NCI-H187 (cell line): ENCODE measurements at places on chromosomes 1 and 21.

DNA sequence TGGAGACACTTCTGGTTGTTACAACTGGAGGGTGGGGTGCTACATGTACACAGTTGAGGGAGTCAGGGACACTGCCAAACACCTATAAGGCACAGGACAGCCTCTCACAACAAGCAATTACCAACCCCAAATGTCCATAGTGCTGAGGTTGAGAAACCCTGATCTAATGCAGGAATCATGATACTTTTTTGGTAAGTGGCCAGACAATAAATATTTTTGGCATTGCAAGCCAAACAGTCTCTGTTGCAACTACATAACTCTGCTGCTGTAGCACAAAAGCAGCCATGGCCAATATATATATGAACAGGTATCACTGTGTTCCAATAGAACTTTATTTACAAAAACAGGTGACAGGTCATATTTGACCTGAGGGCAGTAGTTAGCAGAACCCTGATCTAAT lies 177.5 kb downstream of the ASTN1 start:
- DNase-seq = no peak

DNA sequence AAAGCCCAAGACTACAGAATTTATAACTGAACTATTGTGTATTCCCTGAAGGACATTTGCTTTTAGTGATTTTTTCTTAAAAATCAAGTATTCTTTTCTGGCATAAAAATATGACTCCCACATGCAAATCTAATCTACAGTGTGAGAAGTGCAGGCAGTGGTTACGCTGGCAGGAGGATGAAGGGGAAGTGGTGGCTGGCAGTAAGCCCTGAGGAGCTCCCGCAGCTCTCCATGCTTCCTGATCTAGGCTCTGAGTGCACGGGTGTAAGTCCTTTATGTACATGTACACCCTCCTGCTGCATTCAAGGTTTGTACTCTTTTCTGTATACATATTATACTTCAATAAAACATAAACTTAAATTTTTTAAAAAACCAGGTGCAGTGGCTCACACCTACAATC lies 67.5 kb upstream of the PRDX6 start:
- no peak for DNase-seq

DNA sequence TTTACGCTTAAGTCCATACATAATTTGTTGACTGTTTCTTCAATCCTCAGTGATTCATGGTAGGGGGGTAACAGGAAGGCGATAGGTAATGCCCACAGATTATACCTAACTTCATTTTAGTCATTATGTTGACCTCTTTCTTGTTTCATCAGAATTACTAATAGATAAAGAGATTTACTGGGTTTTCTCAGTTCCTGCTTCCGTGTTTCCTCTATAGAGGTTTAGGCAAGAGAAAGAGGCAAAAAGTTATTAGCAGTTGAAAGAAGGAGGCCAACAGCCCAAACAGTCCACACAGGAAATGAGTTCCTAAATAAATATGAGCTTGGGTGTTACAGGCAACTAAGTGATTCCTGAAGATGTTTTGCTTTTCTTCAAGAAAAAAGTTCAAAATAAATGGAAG lies 17.9 kb upstream of the CLCA1 start:
- DNase-seq = no peak

GRCh38 chr1:10744654-10745238 lies 51.7 kb downstream of the CASZ1 start:
- DNase-seq = no peak

DNA sequence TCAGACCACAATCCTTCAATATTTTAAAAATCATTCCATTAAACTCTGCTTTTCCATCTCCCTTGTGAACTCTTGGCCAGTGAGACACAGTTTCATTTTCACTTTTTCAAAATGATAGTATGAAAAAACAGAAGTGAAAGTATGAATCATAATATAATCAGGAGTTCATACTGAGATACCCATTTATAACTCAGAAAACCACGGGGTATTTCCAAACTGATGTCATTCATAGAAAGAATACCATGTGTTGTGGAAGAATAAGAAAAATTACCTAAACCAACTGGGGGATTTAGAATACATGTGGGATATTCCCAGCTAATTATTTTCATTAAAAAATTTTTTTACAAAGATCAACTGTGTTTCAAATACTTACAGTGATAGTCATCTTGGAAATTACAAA lies 149.9 kb downstream of the MRPL39 start:
- DNase-seq = no peak

- no peak for DNase-seq
These were observed 6.8 kb upstream of the TADA1 start for GRCh38 chr1:166882893-166883292.

DNA sequence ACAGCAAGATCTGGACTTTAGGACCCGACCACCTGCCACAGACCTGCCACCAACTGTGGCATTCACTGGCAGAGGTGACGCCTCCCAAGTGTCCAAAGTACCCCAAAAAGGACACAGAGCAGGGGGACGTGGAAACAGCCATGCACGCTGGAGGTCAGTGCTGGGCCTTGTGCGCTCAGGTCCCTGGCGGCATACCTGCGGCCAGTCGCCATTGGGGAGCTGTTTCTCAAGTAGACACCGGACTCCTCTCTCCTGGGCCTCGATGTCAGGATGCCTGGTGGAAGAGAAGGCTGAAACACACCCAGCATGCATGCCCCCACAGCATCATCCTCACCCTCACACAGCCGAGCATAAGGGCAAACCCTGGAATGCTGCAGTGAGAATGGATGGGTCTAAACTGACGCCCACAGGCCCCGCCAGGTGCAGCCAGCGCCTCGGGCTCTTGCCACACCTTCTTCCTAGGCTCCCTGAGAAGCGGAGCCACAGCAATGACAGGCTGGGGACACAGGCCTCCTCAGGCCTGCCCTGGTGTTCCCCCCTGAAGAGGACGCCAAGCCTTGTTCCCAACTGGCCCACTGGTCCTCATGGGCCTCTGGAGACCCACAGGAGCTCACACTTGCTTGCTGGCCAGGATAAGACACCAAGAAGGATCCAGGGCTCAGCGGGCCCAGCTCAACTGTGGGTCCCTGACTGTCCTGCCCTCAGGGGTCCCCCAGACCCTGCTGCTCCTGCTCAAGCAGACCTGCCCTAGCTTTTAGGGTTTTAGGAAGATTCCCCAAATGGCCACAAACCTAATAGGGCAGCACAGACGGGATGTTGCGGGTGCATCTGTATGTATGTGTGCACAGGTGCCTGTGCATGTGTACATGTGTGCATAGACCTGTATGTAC lies 7.7 kb upstream of the SPATC1L start:
- no peak for DNase-seq

GRCh38 chr1:1264026-1264425 lies 9.6 kb downstream of the UBE2J2 start:
- no peak for DNase-seq

- DNase-seq = no peak
These were observed 31.5 kb upstream of the C1orf198 start for GRCh38 chr1:230899841-230900251.

DNA sequence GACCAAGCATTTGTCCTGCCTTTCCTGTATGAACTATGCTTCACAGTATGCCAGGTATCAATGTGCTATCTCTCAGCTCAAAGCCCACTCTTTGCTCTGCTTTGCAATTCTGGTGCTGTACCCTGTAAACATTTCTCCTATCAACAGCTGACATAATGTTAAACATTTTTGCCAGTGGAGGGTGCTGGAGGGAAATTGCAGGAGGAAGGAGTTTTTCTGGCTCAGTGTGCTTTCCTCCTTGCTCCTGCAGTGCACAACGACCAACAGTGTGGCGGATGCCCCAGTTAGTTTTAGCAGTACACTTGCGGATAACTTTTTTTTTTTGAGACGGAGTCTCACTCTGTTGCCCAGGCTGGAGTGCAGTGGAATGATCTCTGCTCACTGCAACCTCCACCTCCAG lies 67.1 kb upstream of the PTGFRN start:
- no peak for DNase-seq

DNA sequence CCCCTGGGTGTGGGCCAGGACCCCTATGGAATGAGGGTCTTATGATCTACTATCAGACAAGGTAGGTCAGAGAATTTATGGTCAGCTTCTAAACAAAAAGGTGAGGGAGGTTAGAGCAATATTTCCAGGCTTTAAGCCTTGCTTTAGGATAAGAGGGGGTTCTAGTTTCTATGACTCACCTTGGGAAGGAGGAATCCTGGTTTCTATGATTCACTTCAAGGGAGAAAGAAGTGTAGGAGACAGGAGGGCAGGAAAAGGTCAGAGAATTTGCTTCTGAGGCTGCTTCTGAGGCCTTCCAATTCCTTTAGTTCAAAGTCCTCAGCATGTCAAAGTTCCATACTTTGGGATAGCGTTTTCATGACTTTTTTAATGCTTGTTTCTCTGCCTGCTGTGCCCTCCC lies 35.2 kb downstream of the RGL1 start:
- DNase-seq = no peak

- no peak for DNase-seq
These were observed 75.7 kb upstream of the SYT6 start for GRCh38 chr1:114229368-114229767.

GRCh38 chr1:20632386-20632785 lies 872 bp upstream of the PINK1 start:
- no peak for DNase-seq

DNA sequence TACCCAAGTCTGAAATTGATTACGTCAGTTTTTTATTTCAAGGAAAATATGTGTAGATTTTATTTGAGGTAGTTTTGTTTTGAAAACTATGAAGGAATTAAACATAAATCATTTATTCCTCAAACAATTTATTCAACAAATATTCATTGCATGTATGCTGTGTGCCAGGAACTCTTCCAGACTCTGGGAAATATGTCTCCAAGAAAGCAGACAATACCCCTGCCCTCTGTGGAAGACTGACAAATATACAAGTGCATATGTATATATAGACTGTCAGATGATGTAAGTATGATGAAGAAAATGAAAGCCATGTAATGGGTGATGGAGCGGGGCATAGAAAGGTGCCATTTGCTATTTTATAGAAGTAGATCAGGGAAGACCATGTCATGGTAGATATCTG lies 889.5 kb downstream of the USP25 start:
- no peak for DNase-seq

DNA sequence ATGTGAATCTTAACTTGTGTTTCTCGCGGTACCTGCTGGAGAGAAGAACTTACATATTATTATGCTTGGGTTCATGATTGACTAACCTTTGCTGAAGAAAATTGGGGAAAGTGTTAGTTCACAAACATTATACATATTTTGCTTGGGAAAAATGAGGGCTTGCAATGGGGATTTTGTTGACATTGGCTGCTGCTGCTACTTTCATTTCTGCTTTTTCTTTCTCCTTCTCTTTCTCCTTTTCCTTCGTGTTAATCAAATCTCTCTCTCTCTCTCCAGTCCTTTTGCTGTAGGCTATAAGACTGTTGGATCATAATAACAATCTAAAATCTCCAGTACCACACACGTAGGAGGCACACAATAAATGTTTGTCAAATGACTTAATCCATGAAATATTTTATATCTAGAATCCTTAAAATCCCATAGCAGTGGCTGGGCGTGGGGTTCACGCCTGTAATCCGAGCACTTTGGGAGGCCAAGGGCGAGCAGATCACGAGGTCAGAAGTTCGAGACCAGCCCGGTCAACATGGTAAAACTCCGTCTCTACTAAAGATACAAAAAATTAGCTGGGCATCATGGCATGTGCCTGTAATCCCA lies 23.0 kb downstream of the IRF2BP2 start:
- no peak for DNase-seq

DNA sequence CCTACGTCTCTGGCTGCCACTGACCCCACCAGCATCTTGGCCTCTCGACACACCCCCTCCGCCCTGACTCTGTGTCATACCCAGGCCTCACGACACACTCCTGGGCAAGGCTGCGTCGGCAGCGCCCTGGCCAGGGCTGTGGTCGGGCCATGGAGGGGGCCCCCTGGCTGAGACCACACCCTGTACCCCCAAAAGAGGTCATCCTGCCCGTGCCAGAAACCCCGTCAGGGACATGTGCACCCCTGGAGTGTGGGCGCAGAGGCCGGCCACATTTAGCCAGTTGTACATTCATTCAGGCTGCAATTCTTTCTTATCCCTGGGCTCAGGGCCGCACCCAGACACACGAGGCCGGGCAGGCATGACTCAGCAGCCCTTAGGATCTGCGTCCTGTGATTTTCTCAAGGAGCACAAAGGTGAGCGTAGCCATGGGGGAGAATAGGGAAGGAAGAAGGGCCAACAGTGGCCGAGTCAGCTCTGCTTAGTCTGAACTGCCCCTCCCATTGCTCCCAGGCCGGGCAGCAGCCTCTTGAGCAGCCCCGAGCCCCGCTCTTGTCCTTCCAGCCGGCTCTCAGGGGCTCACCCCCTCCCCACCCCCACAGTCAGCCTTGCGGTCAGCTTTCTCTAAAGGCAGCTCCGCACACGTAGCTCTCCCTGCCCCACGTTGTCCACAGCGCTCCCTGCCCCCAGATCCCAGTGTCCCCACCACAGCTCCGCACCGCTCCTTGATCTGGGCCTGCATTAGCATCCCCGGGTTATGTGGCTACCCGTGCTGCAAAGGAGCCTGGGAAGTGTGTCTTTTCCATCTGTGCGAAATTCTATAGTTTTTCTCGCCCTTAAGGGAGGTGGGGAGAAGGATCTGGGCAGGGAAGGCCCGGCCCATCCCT lies 7.9 kb downstream of the CSTB start:
- no peak for DNase-seq

GRCh38 chr1:84997667-84998600 lies 1.0 kb upstream of the MCOLN2 start:
- DNase-seq = no peak

DNA sequence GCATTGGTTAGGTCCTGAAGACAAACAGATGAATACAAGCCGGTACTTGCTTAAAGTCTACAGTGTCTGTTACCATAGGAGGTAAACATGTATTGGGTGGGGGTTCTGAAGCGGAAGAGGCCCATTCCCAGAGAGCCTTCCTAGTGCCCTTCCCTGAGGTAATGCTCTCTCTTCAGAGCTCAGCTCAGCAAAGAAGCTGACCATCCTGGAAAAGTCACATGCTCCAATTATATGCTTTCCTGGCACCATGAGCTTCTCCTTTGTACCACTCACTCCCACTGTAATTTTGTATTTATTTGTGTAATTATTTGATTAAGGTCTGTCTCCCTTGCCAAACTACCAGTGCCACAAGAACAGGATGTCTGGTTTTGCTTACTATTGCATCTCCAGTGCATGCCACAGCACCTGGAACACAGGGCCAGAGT lies 42.0 kb downstream of the RAB3B start:
- no peak for DNase-seq

- DNase-seq = no peak
These were observed 179.2 kb downstream of the PATJ start for GRCh38 chr1:61921435-61921834.

GRCh38 chr1:109295712-109296415 lies 10.9 kb downstream of the MYBPHL start:
- DNase-seq = no peak

DNA sequence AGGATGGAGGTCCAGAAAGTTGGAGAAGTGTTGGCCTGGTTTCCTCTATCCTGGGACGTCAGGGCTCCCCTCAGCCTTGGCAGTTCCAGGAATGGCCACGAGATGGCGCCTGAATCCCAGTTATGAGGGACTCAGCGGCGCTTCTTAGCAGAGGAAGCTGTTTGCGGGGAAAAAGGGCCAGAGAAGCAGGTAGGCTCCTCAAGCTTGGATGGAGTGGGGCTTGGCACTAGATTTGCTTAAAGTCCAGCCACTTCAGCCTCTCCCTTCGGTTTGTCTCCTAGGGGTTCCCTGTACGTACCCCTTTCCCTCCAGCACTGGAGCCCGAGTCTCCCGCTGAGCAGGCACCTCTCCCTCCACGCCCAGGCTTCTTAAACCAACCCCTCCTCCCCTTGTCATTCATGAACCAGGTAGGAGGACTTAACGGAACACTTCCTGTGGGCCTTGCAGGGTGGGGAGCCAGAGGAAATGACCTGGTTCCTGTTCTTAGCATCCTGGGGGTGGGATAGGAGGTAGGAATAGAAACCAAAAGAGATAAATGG lies 32.0 kb upstream of the TENT5B start:
- DNase-seq = peak; percentile 64
